ENCODE measurements at places on chromosomes 5 and 9. TPM values are rescaled to one million over a fixed set of nuclear protein-coding genes. Genes with fewer than 3 reads are reported as not detected.

SEMA5A gene
- total RNA-seq: 5.1 TPM

DNA sequence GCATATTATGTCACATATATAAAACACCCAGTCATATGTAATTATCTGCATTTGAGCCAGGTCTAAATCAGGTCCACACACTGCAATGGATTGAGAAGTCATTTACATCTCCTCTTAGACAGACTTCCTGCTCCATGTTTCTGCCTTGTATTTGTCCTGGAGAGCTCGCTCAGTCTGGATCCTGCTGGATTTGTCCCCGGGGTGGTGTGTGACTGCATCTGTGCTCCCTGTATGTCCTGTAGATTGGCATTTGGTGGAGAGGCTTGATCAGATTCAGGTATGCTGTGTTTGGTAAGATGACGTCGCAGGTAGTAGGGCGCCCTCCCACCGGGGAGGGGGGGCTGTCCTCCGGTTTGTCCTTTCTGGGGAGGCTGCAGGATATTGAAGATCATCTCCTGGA is 33.6 kb upstream of the IER5L start:
- H3K4me1 ChIP-seq: peaks cover 31% of the 10 kb centered on the region
- no peaks in the 10 kb centered on the region for H3K27me3 ChIP-seq
- no peak overlapping the region for H3K27ac ChIP-seq
- no peak overlapping the region for H3K4me3 ChIP-seq
- DNase-seq: no peak
- H3K36me3 ChIP-seq: no peaks in the 10 kb centered on the region

GRCh38 chr9:70407081-70407503 is 7.4 kb downstream of the KLF9 start:
- H3K27me3 ChIP-seq: no peaks in the 10 kb centered on the region
- H3K4me1 ChIP-seq: no peaks in the 10 kb centered on the region
- no peak overlapping the region for H3K4me3 ChIP-seq
- no peaks in the 10 kb centered on the region for H3K36me3 ChIP-seq
- peak overlapping the region; percentile 56 for H3K27ac ChIP-seq

CDKN2B gene
- total RNA-seq: 4.4 TPM

- H3K27ac ChIP-seq: no peak overlapping the region
- H3K36me3 ChIP-seq: no peaks in the 10 kb centered on the region
- DNase-seq: no peak
Observed at GRCh38 chr5:60507687-60508086, 192.3 kb downstream of the DEPDC1B start.

FBP2 gene
- total RNA-seq: not detected

- H3K27ac ChIP-seq: no peak overlapping the region
- no peak for DNase-seq
- H3K4me1 ChIP-seq: no peaks in the 10 kb centered on the region
- H3K36me3 ChIP-seq: no peaks in the 10 kb centered on the region
- H3K4me3 ChIP-seq: no peak overlapping the region
Observed at GRCh38 chr9:83218411-83219090, 155.6 kb upstream of the RASEF start.

DNA sequence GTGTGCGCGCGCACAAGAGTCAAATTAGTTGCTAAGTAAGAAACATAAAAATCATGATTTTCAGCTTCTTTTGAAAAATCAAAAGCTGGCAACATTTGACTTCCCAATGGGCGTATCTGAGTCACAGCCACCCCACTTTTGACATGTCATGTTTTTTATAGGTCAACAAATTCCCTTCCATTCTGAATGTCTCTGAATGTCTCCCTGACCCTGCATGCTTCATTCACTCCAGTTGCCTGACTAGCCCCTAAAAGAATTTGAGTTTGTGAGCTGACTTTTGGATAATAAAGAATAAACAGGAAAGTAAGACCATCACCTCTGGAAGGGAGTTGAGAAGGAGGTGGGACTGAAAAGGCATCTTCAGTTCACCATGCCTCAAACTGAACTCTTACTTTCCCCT is 20.2 kb upstream of the GLIS3 start:
- H3K27ac ChIP-seq: no peak overlapping the region
- no peaks in the 10 kb centered on the region for H3K27me3 ChIP-seq
- DNase-seq: no peak
- H3K4me3 ChIP-seq: no peak overlapping the region

TRAF1 gene
- 170 TPM for total RNA-seq

- no peak overlapping the region for H3K4me3 ChIP-seq
- peaks cover 16% of the 10 kb centered on the region for H3K4me1 ChIP-seq
- H3K36me3 ChIP-seq: no peaks in the 10 kb centered on the region
- no peaks in the 10 kb centered on the region for H3K27me3 ChIP-seq
- H3K27ac ChIP-seq: no peak overlapping the region
- peak; percentile 14 for DNase-seq
Observed at GRCh38 chr5:172450861-172451695, 3.2 kb downstream of the SH3PXD2B start.

NOL6 gene
- 56.7 TPM for total RNA-seq

- H3K27me3 ChIP-seq: no peaks in the 10 kb centered on the region
- no peak overlapping the region for H3K4me3 ChIP-seq
- DNase-seq: no peak
- H3K27ac ChIP-seq: no peak overlapping the region
- H3K4me1 ChIP-seq: no peaks in the 10 kb centered on the region
- H3K36me3 ChIP-seq: no peaks in the 10 kb centered on the region
Observed at GRCh38 chr9:8262625-8263622, 463.3 kb upstream of the DMAC1 start.

DNA sequence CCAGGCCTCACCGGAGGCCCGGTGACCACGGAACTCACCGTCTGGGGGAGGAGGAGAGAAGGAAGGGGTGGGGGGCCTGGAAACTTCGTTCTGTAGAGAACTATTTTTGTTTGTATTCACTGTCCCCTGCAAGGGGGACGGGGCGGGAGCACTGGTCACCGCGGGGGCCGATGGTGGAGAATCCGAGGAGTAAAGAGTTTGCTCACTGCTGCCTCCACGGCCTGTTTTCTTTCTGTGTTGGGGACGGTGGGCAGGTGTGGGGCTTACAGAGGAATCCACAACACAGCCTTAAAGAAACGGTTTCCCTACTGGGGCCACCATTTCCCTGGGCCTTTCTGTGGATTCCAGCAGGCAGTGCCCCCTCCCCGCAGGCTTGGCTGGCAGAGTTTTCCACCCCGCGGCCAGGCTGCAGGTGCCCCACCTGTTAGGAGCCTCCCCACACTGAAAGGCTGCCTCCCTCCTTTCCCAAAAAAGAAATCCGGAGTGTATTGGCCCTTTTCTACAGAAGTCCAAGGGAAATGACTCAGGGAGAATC is 80.8 kb downstream of the NTNG2 start:
- H3K27ac ChIP-seq: no peak overlapping the region
- H3K36me3 ChIP-seq: no peaks in the 10 kb centered on the region
- peak overlapping the region; percentile 81 for H3K4me3 ChIP-seq
- DNase-seq: no peak
- peaks cover 28% of the 10 kb centered on the region for H3K4me1 ChIP-seq

GRCh38 chr5:16580382-16580781 is 36.4 kb downstream of the RETREG1 start:
- no peak for DNase-seq
- no peaks in the 10 kb centered on the region for H3K36me3 ChIP-seq
- no peak overlapping the region for H3K27ac ChIP-seq
- H3K27me3 ChIP-seq: no peaks in the 10 kb centered on the region
- H3K4me3 ChIP-seq: no peak overlapping the region

ARSB gene
- total RNA-seq: 5.6 TPM

DNA sequence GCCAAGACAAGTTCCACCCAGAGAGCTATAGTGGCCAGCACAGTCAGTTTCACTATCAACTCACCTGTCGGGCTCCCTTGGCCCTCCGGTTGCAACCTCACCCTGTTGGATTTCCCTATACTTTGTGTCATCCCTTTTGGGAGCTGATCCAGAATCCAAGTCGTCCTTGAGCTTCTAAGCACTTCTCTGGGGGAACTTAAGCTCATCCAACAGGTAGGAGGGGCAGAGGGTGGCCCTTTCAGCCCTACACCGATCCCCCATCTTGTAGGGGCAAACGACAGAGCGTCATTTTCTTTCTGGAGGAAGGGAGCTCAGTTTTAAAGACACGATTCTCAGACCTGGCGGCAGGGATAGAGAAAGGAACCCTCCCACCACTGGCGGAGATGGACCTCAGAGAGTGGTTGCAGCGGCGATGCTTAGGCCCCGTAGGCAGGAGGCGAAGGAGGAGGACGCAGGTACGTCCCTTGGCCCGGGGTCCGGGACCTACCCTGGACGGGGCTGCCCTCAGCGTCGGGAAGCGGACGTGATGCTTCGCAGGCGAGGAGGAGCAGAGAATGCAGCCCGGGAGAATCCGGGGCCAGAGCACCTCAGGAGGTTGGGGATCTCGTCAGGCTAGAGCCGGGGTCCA is 519 bp downstream of the ZER1 start:
- H3K36me3 ChIP-seq: no peaks in the 10 kb centered on the region
- H3K4me3 ChIP-seq: peak overlapping the region; percentile 73
- H3K27ac ChIP-seq: peak overlapping the region; percentile 63
- peaks cover 29% of the 10 kb centered on the region for H3K4me1 ChIP-seq
- peak; percentile 20 for DNase-seq
- H3K27me3 ChIP-seq: no peaks in the 10 kb centered on the region

DNA sequence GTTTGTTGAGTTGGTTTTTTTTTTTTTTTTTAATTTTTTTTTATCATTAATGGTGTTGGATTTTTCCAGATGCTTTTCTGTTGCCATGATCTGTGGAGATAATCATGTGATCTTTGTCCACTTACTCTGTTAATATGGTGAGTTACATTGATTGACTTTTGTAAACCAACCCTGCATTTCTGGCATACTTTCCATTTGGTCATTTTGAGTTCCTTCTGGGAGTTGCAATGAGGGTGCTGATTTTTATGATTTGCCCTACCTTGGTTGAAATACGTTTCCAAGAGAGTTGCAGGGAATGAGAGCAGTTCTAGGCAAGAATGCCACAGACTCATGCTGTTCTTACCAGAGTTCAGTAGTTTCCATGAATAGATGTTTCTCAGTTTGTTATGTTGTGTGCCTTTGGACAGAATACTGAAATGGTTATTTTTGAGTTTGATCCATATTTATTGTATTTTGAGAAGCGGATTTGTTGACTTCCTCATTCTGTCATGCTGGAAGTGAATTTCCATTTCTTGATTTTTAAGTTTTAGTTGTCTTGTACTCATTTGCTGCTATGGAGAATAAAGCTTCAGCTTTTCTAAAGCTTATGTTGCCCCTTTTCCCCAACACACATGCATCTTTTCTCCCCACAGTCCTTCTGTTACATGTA is 69.0 kb downstream of the SCAMP1 start:
- no peak for DNase-seq
- H3K36me3 ChIP-seq: peaks cover 8% of the 10 kb centered on the region
- no peaks in the 10 kb centered on the region for H3K27me3 ChIP-seq
- no peak overlapping the region for H3K4me3 ChIP-seq

- no peak overlapping the region for H3K4me3 ChIP-seq
- no peak for DNase-seq
- no peaks in the 10 kb centered on the region for H3K36me3 ChIP-seq
- no peak overlapping the region for H3K27ac ChIP-seq
- H3K27me3 ChIP-seq: no peaks in the 10 kb centered on the region
Observed at GRCh38 chr9:81499021-81499454, 190.3 kb downstream of the TLE1 start.

GRCh38 chr5:178640331-178641045 is 13.6 kb upstream of the CLK4 start:
- DNase-seq: no peak
- no peaks in the 10 kb centered on the region for H3K4me1 ChIP-seq
- H3K27me3 ChIP-seq: no peaks in the 10 kb centered on the region
- no peak overlapping the region for H3K27ac ChIP-seq

DNA sequence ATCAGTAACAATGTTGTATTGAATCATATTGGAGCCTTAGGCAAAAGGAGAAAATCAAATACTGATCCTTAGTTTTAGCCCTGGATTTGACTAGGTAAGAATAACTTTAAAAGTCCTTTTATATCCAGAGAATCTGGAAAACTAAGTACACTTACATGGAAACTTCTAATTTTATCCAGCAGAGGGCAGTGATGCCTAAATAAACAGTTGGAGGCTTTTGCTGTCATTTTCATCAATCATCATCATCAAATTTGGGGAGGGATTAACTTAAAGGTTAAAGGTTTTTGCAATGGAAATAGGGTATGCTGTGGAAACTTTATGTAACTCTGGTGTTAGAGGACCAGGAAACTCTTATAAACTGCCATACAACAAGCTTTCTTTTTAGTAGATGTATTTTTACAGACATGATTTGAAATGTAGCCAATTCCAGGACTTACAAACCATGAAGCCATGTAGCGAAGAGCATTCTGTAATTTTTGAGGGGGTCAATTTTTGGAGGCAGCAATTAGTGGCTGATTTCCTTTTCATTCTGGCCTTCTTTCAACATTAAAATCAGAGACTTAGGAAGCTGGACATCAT is 112.7 kb downstream of the OSTF1 start:
- no peak for DNase-seq
- H3K4me1 ChIP-seq: no peaks in the 10 kb centered on the region
- H3K36me3 ChIP-seq: no peaks in the 10 kb centered on the region
- no peak overlapping the region for H3K4me3 ChIP-seq
